ENCODE measurements at places on chromosomes 3 and 15.

- no peak for DNase-seq
Measured at GRCh38 chr3:32500231-32500630, 2.4 kb downstream of the CMTM6 start.

DNA sequence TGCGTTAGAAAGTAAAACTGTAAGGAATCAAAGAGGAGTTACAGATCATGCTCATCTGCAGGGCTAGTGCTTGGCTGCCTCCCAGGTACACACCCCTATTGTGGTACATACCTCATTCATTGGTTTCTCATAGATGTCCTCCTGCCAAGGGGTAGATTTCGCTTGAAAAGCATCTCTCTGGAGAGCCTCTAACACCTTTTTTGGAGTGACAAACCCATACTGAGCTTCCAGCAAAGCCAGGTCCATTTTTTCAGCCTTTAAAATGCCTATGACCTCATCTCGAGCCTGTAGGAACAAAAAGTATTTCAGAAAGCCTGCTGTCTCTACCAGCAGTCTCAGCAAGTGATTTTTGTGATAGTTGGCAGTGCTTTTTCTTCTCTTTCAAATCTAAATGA lies 112.1 kb downstream of the CMSS1 start:
- peak; percentile 23 for DNase-seq

DNA sequence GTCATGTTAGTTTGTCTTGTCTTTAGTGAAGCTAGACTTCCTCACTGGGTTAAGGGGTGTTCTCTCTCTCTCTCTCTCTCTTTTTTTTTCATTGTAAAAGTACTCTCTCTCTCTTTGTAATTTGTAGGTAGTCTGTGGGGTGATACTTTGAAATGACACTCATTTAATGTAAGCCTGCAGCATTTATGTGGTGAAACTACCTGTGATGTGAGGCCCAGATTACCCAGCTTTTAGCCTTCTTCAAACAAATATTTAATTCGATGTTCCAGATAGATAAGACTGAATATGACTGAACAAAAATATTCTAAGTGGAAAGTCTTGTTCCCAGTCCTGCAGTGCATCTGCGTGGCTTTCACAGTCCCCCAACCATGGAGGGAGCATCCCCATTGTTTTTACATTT lies 49.7 kb downstream of the SQOR start:
- DNase-seq: no peak

GRCh38 chr3:147400111-147400510 lies 6.2 kb downstream of the ZIC4 start:
- DNase-seq: no peak

DNA sequence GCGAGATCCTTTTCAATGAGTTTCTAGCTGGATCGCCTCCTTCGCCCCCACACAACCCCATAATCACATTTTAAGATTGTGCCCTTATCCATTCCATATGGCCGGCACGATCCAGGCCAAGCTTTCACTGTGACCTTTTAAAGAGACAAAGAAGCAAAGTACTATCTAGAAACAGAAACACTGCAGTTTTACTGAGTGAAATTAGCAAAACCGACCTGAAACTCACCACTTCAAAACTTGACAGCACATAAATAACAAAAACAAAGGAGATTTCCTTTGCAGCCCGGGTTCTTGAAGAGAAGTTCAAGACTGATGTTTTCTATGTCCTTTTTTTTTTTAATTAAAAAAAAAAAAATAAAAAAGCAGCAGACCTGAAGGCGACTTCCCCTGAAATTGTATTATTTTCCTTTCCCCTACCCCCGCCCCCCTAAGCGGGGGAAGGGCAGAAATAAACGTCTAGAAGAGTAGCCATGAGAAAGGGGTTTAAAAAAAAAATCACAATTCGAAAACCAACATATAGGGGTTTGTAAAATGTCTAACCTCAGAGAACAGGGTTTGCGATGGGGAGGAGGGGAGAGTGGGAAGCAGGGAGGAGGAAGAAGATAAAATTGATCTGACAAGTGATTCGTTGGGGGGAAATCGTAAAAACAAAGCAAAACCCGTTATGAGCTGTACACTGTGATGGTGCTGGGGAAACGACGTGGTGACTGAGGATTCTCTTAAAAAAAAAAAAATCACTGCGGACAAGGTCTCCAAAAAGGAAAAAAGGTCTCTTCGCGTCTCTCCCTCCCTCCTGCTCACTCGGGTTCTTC lies 1.5 kb downstream of the SATB1 start:
- peak; percentile 62 for DNase-seq

- no peak for DNase-seq
Measured at GRCh38 chr3:112377568-112378071, 44.7 kb downstream of the CD200 start.

DNA sequence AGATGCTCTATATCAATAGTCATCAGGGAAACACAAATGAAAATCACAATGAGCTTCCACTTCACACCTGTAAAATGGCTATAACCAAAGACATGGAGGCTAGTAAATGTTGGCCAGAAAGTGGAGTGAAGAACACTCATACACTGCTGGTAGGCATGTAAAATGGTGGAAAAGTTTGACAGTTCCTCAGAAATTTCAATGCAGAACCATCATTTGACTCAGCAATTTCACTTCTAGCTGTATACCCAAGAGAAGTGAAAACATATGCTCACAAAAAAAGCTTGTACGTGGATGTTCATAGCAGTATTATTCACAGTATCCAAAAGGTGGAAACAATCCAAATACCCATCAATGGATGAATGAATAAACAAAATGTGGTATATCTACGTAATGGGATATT lies 19.2 kb upstream of the TOP2B start:
- no peak for DNase-seq

DNA sequence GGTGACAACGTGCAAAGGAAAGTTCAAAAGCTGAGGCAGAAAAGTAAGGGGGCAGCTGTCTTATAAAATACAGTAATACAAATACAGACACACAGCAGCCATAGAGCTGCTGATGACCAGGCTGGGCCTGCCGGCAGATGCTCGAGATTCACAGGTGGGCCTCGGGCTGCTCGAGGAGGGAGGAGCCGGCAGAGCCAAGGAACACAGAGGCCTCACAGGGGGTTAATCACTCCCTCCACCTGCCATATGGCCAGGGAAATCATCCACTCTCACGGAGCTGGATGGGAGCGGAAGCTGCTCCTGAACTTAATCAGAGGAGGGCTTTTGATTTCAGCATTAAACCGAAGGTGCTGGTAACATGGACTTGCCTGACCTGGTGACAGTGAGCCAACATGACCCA lies 29.6 kb upstream of the MGLL start:
- no peak for DNase-seq

- no peak for DNase-seq
Measured at GRCh38 chr3:133633439-133633838, 28.3 kb downstream of the TOPBP1 start.

DNA sequence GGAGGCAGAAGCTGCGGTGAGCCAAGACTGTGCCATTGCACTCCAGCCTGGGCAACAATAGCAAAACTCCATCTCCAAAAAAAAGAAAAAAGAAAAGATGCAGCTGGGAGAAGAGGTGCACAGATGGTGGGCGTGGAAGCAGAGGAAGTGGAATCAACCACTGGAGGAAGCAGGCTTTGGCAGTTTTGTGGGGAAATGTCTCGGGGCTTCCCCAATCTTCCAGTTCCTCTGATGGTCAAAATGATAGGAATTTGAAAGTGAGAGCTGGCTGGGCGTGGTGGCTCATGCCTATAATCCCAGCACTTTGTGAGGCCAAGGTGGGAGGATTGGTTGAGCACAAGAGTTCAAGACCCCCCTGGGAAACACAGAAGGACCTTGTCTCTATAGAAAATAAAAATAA lies 48.1 kb upstream of the SMAD3 start:
- no peak for DNase-seq

- no peak for DNase-seq
Measured at GRCh38 chr15:86865920-86866319, 786.2 kb downstream of the AGBL1 start.

DNA sequence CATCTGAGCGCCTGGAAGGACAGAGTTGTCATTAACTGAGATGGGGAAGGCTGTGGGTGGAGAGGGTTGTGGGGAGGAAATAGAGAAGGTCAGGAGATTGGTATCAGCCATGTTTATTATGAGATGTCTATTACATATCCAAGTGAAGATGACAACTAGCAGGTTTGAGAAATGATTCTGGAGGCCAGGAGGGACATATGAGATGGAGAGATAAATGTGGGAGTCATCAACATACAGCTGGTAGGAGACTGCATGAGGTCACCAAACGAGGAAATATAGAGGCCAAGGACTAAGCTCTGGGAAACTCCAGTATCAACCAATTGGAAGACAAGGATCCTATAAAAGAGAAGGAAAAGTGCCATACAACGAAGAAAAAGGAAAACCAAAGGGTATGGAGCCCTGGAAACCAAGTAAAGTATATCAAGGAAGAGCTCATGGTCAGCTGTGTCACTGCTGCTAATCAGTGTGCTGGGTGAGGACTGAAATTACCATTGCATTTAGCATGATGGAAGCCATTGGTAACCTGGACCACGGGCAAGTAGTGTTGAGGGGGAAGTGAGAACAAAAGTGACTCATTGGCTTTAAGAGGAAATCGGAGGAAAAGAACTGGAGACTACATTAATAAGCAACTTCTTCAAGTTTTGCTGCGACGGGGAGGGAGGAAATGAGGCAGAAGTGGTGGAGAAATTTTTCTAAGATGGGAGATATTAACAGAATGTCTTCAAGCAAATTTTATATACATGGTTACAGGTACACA lies 14.0 kb upstream of the UACA start:
- DNase-seq: no peak

GRCh38 chr3:46962990-46963389 lies 13.6 kb downstream of the CCDC12 start:
- DNase-seq: no peak

DNA sequence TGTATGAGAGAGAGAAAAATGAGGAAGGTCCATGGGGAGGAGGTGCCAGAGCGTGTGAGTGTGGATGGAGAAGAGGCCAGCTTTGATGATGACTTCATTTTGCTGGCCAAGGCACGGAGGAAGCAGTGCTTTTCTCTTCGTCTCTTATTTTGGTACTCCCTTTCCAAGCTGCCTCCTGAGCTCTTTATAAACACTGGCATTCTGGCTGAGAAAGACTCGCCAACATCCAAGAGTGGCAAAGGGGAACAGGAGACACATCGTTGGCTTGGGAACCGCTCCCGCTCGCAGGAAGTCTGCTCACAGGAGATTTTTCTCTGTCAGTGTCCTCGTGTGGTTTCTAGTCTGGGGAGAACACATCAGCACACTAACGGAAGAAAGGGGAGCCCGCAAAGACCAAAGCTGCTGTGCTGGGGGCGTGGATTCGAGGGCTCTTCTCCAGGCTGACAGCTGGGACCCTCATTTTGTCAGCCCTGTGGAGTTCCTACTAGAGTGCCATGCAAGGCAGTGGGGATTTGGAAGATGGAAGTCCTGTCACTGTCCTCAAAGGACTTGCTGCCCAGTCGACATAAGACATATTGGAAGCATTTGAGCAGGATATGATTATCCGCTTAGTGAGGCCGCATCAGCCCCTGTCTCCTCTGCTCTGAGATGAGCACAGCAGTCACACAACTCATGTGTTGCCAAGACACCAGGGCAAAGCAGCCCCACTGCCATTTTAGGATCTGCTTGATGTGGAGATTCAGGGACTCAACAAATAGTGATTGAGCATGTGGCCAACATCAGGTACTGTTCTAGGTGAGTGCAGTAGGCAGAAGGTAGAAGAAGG lies 8.0 kb upstream of the SEMA4B start:
- DNase-seq: no peak

DNA sequence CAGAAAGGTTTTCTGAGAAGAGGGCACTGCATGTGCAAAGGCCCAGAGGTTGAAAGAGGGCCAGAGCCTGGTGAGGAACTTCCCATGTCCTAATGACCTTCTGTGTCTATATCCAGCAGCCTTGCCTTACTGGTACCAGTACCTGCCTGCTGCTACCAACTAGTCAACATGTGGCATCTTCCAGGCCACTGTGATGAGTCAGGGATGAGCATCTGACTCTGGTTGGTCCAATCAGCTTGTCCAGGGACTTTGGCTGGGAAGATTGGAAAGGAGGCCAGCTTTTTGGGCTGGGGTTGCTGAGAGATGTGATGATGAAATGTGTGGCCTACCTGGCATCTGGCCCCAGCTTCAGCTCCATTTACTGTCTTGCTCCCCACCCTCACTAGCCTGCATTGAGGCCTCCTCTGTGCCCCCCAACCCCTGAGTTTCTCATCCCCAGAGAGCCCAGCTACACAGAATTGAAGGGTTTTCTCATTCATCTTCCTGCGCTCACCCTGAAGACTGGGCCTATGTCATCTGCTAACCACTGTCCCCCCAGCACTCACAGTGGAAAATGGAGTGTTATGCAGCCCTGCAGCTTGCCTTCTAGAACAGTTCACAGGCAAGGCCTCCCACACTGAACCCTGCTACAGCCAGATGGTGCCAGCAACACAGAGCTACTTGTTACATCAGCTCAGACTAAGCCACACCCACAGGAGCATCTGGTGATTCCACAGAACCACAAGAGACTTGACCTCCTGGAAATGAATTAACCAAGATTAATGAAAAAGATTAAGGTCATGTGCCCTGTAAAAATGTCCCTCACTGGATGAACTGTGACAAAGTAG lies 1.3 kb upstream of the TWF2 start:
- peak; percentile 26 for DNase-seq

DNA sequence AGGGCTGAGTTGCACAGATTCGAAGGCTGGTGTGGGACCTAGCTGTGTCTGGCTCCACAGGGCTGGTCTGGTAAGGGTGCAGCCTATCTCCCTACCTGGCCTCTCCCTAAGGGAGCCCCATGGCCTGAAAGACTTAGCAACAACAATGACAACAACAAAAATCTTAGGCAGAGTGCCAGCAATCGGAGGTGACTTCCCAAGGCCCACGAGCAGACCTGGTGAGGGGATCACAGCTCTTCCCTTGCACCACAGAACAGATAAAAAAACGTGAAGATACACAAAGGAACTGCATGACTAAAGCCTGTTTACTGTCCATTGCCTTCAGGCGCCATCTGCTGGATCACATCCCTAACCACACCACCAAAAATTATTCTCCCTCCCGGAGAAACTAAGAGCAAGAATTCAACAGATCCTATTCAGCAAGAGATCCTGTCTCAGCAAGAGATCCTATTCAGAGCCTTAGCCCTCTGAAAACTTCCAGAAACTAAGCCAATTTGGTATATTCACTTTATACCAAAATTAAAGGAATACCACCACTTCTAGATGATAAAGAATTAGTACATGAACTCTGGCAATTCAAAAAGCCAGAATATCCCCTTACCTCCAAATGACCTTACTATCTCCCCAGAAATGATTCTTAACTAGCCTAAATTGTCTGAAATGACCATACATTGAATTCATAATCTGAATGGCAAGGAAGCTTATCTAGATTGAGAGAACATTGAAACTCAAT lies 24.1 kb upstream of the OR5K4 start:
- DNase-seq: peak; percentile 18

Measured in heart right ventricle (tissue), 16 donors.